Fibroblast of pulmonary artery (primary cell): ENCODE measurements at places on chromosomes 12 and 14.

- DNase-seq = no peak
These were observed 1.5 kb downstream of the PACS2 start for GRCh38 chr14:105315941-105316576.

DNA sequence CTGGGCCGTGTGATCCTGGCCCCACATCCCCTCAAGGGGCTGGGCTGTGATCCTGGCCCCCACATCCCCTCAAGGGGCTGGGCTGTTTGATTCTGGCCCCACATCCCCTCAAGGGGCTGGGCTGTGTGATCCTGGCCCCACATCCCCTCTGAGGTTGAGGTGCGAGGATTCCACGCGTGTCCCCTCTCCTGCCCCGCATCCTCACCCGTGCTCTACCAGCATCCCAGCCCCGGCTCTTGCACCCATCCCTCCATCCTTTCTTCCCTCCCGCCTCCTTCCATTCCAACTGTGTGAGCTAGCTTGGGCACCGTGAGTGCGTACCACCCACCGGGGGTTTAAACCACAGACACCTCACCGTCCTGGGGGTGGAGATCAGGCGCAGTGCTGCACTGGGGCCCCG lies 31.1 kb upstream of the TMEM179 start:
- DNase-seq = no peak

DNA sequence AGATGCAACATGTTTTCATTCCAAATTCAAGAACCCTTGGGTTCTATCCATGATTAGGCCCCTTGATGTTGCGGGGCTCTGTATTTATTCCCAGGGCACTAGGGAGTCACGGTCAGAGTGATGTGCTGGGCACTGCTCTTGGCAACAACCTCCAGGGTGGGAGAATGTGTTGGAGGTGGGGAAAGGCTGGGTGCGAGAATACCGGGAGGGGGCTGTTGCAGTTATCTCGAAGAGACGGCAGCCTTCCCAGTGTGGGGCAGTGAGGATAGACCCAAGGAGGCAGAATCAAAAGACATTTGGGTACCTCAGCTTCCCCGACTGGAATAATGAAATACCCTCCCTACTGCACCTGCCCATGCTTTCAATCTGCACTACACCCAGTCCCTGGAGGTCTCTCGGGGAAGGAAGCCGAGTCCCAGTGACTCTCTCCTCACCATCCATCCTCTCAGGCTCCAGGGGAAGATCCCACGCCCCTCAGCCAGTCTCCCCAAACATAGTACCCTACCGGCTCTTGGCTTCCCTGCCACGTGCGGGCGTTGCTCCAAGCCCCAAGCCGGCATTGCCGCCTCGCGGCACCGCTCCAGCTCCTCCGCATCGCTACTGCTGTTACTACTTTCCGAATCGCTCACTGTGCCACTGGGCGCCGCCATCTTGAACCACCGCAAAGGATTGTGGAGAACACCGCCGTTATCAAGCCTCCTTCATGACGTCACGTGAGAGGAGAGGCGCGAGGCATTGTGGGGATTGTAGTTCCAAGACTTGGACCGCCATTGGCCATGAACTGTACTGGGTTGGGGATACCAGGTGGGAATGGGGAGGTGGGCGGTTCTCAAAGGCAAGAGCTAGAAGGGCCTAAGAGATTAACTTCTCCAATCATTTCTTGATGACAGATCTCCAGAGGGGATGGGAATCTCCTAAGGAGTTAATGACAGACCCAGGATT lies at the start of gene C12orf43:
Gene C12orf43, minus strand, starts transcription at position 663 of the 942 bp plus-strand sequence. Its CDS starts 13 bp downstream, at position 650.
- DNase-seq = peak; percentile 91

DNA sequence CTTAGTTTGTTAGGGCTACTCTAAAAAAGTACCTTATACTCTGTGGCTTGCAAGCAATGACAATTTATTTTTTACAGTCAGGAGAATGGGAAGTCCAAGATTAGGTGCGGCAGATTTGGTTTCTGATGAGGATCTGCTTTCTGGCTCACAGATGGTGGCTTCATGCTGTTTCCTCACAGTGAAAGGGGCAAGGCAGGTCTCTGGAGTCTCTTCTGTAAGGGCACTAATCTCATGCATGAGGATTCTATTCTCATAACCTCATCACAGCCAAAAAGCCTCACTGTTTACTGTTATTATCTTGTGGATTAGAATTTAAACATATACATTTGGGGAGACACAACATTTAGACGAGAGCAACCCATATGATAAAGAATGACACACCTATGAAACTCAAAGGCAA lies 1957.4 kb upstream of the SEL1L start:
- no peak for DNase-seq

DNA sequence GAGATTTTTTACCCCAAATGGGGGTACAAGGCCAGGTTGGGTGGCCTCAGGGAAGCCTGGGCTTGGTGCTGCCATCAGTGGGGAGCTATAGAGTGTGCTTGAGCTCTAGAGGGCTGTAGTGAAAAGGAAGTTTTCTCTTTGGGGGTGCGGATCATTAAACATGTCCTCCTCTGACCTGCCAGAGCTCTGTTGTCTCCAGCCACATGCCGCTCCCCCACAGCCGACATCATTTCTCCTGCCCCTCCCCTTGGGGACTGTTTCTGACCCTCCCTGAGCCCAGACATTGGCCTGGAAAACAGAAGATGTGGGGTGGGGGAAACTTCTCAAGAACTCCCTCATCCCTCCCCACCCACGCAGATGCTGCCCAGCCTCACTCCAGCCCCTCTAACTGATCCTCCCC lies 25.3 kb downstream of the DTX1 start:
- no peak for DNase-seq

DNA sequence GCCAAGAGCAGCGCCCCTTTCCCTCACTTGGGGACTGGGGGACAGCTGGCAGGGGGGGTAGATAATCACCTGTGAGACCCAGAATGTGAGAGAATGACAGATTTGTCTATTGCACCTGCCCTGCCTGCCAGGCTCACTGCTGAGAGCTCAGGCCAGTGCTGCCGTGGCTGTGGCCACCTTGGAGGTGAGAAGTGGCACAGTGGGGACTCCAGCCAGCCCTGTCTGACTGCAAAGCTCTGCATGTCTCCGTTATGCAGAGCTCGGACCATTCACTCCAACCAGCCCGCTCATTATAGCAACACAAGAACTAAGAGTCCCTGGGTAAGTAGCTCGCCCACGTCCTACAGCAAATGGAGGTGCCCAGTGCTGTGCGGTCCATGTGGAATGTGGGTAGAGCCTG lies 88.8 kb downstream of the DICER1 start:
- no peak for DNase-seq

DNA sequence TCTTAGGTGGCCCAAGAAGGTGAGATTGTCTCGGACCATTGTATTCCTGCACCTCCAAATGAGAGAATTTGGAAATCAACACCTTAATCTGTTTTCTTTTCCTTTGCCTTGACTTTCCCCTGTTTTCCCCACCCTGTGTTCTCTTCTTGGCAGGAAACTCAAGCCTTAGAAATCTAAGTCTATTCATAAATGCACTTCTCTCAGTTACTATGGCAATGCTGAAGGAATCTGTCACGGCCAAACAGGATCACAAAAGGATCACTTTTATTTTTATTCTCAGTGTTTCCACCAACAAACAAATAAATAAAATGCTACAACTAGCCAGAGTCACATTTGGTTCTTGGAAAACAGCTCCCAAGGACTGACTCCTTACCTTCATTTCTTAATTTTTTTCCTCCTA lies 270.5 kb downstream of the BCAT1 start:
- DNase-seq = no peak
